NCI-H1930 (cell line): ENCODE measurements at places on chromosomes 4 and X.

GRCh38 chr4:74067586-74067985 is 29.1 kb upstream of the CXCL3 start:
- DNase-seq = no peak

DNA sequence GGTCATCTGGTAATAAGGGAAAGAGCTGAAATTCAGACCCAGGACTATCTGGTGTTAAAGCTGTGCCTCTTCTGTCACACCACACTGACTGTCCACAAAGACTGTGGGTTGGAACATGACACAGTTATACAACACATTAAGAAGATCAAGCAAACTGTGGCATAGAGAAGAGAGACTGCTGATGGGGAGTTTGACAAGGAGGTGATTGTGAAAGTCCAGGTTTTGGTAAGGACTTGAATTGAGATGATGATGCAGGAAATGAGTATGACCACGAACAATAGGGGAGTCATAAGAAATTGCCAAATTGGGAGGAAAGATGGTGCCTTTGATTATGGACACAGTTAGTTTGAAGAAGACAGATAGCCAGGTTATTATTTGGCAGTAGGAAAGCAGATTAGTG is 163.4 kb downstream of the PDGFRA start:
- DNase-seq = no peak

- no peak for DNase-seq
Observed at GRCh38 chrX:91257388-91257787, 177.3 kb upstream of the PABPC5 start.

DNA sequence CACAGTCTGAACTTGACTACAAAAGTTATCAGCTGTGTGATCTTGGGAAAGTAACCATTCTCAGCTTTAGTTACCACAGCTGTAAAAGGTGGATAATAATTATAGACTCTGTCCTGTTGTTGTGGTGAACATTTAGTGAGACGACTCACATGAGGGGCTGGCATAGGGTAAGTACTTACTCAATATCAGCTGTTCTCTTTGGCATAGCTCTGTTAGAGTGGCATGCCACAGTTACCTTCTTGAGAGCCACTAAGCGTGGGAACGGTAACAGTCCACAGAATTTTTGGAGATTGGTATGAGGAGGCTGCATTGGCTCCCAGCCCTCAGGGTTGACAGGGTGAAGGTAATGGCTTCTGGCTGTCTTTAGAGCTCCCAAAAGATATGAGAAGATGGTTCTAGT is 13.2 kb upstream of the HAND2 start:
- DNase-seq = no peak

- DNase-seq = no peak
Observed at GRCh38 chrX:40483502-40483901, 97.3 kb upstream of the ATP6AP2 start.

GRCh38 chr4:63049726-63050125 is 1359.5 kb downstream of the TECRL start:
- no peak for DNase-seq

- no peak for DNase-seq
Observed at GRCh38 chrX:70336767-70337166, 46.9 kb downstream of the KIF4A start.

DNA sequence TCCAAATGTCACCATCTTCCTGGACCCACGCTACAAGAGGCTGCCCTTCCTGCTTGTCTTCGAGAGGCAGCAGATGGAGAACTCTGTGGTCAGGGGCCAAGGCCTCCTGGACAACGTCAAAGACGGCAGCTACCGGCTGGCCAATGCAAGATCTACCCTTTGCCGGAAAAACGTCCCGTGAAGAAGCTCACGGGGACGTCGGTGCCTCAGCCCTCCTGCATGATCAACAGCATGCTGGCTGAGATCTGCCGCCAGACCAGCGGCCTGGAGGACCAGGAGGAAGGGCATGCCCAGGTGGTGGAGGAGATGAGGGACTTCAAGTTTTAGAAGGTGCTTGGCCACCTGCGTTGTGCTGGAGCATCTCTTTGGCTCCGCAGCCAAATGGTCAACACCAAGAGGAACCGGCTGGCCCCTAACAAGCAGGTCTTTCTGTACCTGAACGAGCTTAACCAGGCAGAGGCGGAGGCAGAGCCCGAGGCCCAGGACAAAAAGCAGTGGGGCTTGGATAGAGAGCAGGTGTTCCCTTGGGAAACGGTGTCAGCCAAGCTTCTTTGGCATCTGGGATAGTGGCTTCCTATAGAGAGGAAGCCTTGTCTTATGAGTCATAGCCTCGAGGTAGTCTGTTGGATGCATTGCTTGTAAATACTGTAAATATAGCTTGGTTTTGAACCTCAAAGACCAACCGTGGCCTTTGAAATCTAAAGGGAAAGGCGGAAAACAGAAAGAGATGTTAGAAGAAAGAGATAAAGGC is 94.8 kb upstream of the ELOVL6 start:
- DNase-seq = no peak

- DNase-seq = no peak
Observed at GRCh38 chr4:12242354-12242753, 813.7 kb upstream of the HS3ST1 start.

- no peak for DNase-seq
Observed at GRCh38 chrX:67104982-67105757, 438.7 kb upstream of the AR start.

DNA sequence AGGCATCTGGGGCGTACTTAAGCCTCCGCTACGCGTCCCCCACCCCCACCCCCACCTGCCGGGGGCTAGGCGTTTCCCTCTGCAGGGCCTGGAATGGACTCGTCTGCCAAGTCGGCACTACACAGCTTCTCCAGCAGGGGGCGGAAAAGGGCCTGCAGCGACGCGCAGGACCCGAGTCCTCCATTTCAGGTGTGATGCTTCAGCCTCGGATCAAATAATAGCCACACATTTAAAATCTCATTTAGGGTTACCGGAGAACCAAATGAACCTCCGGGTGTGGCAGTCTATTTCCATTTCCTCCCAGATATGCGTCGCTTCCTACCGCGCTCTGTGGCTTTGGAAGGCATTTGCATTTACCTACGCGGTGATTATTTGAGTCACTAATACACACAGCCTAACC is 2.9 kb downstream of the PAK3 start:
- no peak for DNase-seq

GRCh38 chr4:12170308-12170707 is 741.6 kb upstream of the HS3ST1 start:
- no peak for DNase-seq

DNA sequence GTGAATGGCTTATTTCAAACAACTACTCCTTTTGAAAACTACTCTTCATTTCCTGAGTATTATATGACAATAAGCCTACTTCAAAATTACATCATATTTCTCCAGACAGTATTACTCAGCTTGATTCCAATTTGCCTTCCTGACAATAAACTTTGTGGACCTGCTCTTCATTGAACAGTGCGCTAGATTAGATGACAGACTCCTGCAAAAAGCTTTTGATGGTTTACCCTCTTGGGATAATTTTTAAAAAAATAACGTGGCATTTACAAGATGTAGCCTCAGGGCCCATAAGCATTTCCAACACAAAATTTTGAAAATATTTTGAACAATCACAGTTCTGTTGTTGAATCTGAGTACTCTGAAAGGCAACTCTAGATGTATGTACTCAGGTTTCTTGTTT is 25.9 kb downstream of the MGAT4D start:
- DNase-seq = no peak

GRCh38 chr4:14862891-14863290 is 139.4 kb upstream of the CPEB2 start:
- no peak for DNase-seq

DNA sequence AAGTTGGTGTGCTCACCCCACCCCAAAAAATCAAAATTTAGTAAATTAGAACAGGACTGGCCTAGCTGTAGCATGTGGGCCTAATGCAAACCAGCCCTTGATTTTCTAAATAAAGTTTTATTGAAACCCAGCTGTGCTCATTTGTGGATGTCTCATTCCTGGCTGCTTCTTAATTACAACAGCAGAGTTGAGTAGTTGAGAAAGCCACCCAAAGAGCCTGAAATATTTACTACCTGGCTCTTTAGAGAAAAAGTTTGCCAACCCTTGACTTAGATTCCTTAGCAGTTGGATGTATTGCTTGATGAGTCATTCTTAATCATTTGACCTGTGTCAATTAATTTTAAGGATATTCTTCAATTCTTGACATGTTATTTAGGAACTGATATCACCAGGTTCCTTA is 168.3 kb upstream of the PUDP start:
- no peak for DNase-seq

DNA sequence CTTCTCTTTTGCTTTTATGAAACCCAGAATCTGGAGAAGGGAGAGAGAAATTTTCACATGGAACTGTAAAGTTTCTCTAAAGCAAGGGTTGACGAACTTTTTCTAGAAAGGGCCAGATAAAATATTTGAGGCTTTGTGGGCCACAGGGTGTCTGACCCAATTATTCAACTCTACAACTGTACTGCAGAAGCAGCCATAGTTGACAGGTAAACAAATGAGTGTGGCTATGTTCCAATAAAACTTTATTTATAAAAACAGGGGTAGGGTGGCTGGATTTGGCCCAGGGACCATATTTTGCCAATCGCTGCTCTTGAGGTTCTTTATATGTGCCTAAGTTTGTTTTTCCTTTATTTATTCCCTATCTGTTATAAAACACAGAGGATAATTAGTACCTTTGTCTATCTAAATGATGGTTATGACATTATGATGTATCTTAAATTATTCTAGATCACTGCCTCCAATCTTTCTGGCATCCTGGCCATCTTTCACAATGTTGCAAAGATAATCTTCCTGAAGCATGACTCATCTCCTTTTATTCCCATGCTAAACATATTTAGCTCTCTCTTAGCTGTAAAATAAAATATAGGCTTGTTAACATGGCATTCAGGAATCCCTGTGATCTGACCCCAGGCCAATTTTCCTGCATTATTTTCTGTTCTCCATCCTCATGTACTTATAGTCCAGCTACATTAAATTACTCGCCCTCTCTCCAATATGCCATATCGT is 106.8 kb upstream of the CBLL2 start:
- no peak for DNase-seq

GRCh38 chr4:55658657-55659056 is 22.6 kb upstream of the NMU start:
- DNase-seq = no peak

- DNase-seq = no peak
Observed at GRCh38 chrX:79325263-79325958, 41.7 kb downstream of the ITM2A start.

DNA sequence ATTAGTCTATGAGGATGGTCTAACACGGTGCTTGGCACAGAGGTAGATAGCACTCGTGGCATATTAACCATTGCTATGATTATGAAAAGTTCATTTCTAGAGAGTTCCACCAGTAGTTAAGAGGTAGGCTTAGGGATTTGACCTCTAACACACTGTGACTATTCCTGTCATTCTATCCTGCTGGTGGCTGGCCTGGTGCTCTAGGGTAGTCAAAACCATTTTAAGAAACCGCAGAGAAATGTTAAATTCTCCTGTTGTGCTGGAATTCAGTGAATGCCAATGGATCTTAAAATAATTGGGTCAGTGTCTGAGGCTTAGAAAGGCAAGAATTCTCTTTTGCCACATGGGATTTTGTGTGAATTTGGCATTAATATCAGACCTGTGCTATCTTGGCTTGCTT is 53.9 kb downstream of the VGLL1 start:
- DNase-seq = no peak

GRCh38 chrX:83169683-83170082 is 338.4 kb upstream of the POU3F4 start:
- DNase-seq = no peak

- no peak for DNase-seq
Observed at GRCh38 chrX:148620023-148620422, 119.6 kb downstream of the AFF2 start.

DNA sequence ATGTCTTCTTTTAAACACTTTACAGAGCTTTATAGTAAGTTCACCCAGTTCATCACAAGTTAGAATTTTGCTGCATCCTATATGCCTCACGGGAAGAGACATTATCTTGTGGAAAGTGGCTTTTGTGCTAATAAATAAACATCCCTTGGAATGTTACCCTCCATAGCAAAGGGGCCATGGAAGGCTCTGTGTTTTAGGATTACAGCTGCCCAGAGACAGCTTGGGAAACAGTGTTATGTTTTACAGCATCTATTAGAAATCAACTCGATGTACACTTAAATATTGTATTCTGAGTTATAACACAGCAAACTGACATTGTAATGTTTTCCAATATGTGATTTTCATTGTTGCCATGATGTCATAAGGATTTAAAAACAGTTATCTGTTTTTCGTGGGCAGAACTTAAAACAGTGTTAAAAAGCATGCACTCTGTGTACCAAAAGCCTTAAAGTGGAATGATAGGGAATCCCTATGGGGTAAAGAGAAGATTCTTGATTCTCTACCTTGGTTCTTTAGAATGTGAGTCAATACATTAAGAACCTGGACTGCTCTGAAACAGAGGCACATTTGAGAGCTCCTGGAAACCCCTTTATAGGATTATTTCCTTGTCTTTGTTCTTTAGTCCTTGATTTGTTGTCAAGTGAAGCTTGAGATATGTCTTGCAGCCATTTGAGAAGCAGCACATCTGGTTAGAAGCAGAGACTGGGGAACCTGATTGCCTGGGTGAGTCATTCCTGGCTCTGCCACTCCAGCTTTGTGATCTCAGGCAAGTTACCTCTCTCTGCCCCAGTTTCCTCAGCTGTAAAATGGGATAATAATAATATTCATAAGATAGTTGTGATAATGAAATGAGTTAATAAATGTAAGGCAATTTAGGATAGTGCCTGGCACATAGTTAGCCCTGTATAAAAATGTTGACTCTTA is 41.6 kb downstream of the ARHGAP10 start:
- no peak for DNase-seq

GRCh38 chrX:39749728-39750127 is 348.0 kb downstream of the BCOR start:
- DNase-seq = no peak

DNA sequence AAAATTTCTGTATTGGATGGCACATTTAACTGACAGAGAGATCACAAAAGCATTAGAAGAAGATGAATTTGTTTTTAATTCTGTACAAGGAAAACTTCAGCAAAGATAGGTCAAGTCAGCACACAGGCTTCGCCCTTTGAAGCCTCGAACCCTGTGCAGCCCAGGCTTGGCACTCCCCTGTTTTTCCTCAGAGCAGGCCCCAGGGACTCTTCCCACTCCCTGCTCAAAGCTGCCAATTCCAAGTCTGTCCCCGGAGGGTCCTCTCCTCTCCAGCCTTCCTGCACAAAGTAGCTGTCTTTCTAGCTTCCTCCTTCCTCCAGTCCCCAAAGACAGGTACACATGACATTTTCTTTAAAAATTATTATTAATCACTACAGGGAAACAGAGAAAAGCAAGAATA is 466.3 kb downstream of the PPARGC1A start:
- no peak for DNase-seq

DNA sequence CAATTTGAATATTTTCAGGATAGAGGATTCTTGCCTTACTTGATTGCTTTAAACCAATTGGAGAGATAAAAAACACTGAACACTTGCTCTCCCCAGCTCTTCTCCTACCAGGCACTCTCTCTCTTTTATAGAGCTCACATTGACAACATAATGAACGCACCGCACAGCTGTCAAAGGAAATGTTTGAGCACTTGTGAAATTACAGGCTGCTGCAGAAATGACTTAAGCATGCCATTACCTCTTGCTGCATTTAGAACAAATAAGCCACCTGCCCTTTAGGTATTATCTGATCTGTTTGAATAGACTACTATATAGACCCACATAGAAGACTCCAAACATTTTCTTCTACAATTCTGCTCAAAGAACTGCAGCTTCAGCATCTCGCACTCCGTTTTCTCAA is 227.7 kb downstream of the C4orf33 start:
- no peak for DNase-seq
